ENCODE measurements at places on chromosomes 4 and X.

- no peak for DNase-seq
These were observed 2.8 kb downstream of the MXD4 start for GRCh38 chr4:2259036-2259540.

DNA sequence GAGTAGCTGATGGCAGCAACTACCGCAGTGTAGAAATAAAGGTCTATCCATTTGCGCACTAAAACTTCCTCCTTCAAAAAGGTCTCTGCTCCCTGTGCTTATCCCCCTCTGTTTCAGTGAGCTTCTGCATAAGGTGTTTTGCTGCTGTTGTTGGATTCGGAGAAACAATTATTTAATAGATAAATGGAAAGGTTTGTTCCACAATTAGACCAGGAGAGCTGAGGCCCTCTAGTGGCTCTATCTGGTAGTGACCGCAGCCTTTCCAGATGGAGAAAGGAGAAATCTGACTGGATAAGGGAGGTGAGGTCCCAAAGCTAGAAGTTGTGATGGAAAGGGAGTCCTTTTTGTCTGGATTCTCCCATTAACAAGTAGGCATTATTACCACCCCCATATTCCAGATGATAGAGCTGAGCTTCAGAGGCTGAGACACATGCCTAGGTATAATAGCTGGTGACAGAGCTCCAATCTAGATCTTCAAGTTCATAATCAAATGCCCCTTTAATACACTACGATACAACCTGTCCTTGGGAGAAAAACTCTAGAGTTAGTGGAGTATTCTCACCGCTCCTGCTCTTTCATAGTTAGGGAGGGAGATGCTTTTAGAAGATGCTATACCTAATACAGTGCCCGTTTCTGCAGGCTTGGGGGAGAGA is 5.1 kb upstream of the GABRQ start:
- peak; percentile 25 for DNase-seq

- no peak for DNase-seq
These were observed 24.4 kb upstream of the PLAC8 start for GRCh38 chr4:83138946-83139345.

DNA sequence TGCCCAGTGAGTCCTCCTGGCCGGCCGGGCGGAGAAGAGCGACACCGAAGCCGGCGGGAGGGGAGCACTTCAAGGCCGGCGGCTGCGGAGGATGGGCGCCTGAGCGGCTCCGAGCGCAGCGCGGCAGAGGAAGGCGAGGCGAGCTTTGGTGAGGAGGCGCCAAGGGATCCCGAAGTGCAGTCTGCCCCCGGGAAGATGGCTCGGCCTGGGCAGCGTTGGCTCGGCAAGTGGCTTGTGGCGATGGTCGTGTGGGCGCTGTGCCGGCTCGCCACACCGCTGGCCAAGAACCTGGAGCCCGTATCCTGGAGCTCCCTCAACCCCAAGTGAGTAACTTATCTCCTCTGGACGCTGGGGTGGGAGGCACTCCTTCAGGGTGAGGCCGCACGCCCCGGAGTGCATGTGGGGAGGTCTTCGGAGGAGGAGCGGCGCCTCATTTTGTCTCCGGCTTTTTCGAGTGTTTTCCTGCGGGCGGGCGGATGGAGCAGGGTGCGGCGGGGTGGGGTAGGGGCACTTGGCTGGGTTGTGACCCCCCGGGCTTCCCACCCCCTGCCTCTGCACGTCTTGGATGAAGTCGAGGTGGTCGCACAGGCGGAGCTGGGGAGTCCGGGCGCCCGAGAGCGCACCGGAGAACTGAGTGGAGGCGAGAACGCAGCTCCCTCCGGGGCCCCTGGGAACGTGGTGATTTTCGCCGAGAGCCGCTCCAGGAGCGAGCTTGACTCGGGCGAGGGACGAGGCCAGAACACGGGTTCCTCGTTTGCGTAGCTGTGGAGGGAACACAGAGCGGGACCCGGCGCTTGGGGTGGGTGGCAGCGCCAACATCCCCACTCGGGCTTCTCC is 979 bp downstream of the EFNB1 start:
- DNase-seq = peak; percentile 33

- DNase-seq = no peak
These were observed 95.5 kb upstream of the ATP6AP2 start for GRCh38 chrX:40485102-40485826.

DNA sequence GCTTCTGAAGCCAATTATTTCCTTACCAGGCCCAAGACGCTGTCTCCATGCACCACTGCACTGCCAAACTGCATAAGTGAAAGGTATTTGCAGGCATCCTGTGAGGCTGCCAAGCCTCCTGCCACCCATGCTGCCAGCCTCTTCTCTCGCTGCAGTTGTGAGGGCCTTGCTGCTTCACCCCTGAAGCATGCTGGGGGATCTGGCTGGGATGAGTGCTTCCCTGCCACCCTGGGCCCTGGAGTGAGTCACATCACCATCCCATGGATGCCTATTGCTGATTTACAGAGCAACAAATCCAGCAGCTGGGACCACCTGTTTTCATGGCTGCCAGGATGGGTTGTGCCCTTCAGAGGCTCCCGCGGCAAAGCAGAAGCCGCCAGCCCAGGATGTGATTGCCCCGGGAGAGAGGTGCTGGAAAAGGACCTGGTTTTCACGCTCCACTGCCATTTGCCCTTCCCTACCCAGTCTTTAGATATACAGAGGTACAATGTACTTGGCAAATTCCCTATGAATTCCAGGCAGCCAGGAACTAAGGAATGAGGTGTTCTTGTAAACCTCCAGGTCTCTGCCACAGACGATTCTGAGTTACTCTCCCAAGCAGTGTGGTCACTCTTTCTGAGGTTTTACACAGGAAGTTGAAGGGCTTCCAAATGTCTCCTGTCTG is 41.5 kb upstream of the PTCHD1 start:
- no peak for DNase-seq

DNA sequence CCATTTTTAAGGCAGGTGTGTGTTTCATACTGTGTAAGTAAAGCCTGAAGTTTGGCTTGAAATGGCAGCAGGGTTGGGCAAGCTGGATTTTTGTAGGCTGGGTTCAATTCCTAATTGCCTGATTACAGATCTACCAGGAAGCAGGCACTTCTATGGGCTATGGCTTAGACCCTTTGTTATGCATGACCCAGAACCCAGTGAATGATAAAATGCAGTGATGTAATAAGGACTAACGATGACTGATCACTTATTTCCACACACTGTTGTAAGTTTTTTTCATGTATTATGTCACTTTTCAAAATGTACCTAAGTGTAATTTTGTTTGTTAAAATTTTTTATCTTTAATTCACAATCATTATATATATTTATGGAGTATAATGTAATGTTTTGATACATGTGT is 8.6 kb downstream of the LANCL3 start:
- DNase-seq = no peak

DNA sequence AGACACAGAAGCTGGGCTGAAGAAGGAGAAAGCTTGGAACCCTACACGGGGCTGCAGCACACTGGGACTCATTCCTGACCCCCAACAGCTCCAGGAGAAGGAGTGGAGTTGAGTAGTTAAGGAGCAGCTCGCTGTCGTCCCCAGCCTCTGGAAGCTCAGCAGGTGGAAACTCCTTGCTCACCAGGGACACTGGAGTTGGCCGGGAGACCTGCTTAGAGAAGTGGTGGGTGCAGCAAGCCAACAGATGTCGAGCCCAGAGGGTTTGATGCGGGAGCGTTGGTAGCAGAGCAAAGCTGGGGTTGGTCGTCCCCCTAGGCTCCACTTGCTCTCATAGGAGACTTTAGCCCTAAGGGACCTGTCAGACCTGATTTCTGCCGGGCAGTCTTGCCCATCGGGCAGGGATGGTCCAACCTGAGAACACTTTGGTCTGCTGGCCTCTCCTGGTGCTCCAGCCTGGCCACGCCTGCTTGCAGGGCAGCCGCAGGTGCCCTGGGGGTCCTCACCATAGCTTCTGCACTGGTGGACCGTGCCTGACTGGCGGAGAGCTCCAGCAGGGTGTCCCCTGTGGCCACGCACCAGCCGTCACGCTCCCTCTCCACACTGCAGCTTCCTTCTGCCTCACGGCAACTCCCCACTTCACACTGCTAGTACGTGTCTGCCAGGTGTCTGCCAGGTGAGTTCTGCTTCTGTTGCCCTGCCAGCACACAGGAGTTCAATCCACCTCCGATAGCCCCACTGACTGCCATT is 353.7 kb downstream of the GASK1B start:
- no peak for DNase-seq

GRCh38 chrX:148135738-148136137 is 154.6 kb downstream of the FMR1NB start:
- no peak for DNase-seq

DNA sequence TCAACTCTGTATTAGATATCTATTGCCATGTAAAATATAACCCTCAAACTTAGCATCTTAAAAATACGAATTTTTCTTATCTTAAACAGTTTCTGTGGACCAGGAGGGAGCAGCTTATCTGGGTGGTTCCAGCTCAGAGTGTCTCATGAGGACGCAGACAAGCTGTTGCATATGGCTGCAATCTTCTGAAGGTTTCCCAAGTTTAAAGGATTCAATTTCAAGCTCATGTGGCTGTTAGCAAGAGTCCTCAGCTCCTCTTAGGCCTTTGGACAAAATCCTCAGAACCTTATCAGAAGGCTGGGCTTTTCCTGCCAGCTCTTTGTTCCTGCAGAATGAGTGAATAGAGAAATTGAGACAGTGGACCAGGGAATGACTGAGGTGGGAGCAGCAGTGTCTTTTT is 2.8 kb upstream of the CTSO start:
- DNase-seq = no peak

GRCh38 chr4:174928174-174928573 is 10.0 kb downstream of the ADAM29 start:
- DNase-seq = no peak

- DNase-seq = no peak
These were observed 136.0 kb downstream of the UGT8 start for GRCh38 chr4:114734594-114734993.

GRCh38 chr4:102217345-102217744 is 127.9 kb downstream of the SLC39A8 start:
- DNase-seq = no peak

DNA sequence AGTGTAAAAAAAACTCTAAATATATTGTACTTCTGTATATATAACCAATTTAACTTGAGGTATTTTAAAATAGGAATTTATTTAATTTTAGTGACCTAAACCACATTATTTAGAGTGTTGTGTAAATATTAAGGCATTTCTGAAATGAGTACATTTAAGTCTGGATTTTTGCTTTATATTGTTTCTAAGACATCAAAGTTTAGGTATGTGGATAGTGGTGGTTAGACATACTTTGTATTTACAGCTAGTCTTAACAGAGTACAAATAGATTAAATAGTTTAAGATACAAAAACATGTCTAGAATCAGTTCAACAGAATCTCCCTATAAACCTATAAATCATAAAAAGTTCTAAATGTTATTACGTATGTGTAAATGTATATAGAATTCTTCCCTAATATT is 588.5 kb downstream of the TRIML1 start:
- DNase-seq = no peak

DNA sequence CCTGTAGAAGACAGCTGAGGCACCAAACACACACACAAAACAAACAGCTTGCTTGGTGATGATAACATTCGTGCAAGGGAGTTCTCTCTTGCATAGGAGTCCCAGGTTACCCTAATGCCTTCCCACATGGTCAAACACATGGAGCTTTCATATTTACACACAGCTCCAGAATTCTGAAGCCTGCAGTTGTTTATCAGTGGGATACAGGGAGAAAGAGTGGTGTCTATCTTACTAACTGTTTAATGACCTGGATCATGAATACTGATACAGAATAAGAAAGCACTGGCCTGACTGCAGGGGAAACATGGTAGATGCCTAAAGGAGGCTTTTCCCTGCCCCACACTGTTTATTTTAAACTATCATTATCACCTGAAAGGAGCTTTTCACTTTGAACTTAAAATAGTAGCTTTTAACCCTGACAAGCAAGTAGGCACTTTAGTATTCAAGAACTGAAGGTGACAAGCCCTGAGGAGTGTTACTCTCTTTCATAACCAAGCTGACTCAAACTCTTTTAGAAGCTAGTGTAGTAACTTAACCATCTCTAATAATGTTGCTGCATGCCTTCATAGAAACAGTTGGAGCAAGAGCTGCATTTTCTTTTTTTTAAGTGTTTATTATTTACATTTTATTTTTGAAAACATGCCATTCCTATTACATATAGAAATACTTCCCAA is 15.6 kb downstream of the TET2 start:
- DNase-seq = no peak

DNA sequence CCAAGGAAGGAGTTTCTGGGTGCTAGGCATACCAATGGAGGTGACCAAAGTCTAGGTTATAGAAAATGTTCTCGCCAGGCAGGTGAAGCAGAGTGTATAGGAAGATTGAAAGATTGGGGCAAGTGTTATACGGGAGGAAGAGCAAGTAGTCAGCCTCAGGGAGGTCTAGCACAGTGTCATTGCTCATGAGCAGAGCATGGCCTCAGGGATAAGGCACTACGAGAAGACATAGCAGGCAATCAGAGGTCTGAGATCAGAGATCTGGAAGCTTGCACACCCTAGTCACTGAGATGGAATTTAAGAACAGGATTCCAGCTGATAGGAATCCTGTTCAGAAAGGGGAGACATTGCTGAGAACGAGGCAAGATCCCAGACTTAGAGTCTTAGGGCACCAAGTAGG is 350.0 kb upstream of the CASK start:
- DNase-seq = no peak

GRCh38 chrX:151174581-151175282 is 1.7 kb upstream of the GPR50 start:
- no peak for DNase-seq

GRCh38 chr4:113112338-113112978 is 63.0 kb downstream of the ANK2 start:
- DNase-seq = peak; percentile 14

- no peak for DNase-seq
These were observed 57.4 kb downstream of the PSAPL1 start for GRCh38 chr4:7377223-7377865.

DNA sequence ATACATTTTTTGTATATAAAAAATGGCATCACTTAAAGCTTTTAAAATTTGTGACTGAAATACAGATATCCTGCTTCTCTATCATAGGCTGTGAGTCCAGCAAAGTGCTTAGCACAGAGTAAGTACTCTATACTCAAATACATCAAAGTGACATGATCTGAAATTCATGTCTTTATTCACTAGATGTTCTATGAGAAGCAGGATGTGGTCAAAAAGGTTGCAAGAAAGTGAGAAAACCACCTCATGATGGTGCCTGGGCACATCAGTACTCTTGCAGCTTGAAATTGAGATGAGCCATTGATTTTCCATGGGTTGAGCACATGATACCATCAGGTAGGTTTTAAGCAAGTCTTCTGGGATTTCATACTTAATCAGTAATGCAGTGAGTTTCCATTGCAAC is 20.4 kb upstream of the SFRP2 start:
- peak; percentile 12 for DNase-seq

- DNase-seq = peak; percentile 58
These were observed 930 bp downstream of the ZNF718 start for GRCh38 chr4:125091-125771.

DNA sequence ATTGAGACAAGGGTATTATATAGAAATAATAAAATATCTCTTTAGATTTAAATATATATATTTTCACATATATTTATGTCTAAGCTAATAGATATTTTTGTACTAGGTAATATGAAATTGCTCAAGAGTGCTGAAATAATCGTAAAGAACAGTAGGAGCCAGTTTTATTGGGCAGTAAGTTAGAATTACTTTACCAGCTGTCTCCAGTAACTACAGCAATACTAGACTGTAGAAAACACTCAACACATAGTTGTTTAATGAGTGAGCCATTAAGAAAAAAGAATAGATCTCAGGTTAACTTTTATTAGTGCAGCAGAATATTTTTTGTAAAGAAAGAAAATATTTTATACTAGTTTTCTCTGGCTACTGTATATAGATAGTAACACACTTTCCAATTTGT is 715.2 kb downstream of the TRIML1 start:
- no peak for DNase-seq
